ENCODE measurements at places on chromosomes 2 and 18. TPM values are rescaled to one million over a fixed set of nuclear protein-coding genes. Genes with fewer than 3 reads are reported as not detected.

DNA sequence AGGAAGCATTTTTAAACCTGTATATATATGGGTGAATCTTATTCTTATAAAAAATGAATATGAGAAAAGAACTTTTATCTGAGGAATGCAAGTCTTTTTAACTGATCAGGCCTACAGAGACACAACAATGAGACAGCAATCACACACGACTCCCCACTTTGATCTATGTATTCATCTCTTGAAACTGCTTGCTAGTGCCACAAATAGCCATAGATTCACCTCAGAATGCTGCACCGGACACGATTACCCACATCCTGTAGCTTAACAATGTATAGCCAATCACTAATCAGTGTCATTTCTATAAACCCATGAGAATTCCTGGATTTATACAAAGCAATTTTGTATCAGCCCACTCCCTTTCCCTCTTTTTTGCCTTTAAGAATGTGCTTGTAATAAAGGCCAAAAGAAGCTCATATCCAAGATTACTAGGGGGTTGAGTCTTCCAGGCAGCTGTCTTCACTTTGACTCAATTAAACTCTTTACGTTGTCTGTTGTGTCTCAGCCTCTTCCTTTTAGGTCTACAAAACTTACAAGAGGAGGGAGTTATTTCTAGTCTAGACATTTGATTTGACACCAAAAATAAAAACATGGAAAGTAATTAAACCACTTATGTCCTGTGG, 94.9 kb downstream of the MBD2 start:
- no peak for DNase-seq

NT5DC4 gene
- total RNA-seq, result not detected

DNA sequence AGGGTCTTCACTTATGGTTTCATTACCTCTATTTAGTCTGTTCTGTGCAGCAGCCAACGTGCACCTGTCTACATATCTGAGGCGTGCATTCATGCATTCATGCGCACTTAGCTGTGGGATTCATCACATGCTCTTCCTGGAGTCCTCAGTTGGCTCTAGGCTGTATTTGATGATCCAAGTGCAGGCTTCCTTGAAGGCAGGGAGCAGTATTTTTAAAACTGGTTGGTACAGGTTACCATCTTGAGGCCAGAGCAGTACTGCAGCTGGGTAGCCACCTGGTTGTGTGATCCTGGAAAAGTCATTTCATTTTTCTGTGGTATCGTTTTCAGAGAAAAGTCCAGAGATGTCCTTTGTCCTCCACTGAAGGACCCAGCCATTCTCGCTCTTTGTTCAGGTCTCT, 109.8 kb downstream of the EN1 start:
- DNase-seq, result no peak

DNA sequence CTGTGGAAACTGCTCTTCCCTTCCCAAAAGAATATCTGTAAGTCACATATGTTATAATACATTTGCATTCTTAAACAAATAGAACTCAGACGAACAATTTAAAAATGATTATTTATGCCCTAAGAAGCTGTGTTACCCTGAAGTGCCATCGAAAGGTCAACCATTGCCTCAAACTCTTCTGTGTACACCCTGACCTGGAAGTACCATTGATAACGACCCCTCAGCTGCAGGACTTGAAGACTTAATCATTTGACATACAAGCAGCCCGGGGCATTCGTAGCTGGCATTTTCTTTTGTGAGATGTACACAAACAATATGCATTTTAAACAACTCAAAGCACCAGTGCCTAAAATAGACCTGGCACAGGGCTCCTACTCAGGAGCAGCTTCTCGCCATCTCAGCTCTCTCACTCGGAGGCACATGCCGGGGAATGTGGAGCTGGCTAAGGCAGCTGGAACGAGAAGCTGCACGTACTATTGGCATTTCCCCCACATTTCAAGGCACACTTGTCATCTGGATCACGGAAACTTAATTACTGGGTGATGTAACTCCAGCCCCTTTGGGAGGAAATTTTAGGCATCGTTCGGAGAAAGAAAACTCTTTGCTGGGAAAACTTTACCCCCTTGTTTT, 170.0 kb upstream of the GALNT5 start:
- DNase-seq, result no peak

HOXD13 gene
- total RNA-seq, result not detected

GRCh38 chr18:9779630-9780029, 71.5 kb downstream of the RAB31 start:
- DNase-seq, result no peak

- DNase-seq, result no peak
Measured at GRCh38 chr18:43372773-43373172, 95.5 kb upstream of the SYT4 start.

SKOR2 gene
- not detected for total RNA-seq

DNA sequence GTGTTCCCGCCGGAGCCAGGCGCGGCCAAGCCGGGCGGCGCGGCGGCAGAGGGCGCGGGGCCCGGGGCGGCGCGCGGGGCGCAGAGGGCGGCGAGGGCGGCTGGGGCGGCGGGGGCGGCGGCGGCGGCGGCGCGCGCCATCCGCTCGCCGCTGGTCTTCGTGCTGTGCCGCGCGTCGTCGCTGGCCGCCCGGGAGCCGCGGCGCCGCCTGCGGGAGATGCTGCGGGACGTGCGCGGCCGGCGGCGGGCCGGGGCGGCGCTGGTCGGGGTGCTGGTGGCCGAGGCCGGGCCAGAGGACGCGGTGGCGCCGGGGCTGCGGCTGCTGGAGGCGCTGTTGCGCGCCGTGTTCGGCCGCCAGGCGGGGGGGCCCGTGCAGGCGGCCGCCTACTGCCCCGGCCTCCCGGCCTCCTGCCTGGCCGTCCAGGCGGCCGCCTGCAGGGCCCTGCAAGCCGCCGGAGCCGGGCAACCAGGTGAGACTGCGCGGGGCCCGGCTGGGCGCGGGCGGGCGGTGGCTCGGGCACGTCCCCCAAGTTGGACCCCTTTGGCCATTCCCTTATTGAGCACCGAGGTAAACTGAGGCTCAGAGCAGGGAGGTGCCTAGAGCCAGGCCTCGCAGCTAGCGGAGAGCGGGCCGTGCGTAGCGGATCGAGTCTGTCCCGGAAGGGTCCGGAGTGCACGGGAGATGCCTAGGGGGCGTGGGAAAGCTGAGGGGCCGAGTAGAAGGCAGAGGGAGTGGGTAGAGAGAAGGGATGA, 584 bp downstream of the C2orf72 start:
- DNase-seq, result no peak

DNA sequence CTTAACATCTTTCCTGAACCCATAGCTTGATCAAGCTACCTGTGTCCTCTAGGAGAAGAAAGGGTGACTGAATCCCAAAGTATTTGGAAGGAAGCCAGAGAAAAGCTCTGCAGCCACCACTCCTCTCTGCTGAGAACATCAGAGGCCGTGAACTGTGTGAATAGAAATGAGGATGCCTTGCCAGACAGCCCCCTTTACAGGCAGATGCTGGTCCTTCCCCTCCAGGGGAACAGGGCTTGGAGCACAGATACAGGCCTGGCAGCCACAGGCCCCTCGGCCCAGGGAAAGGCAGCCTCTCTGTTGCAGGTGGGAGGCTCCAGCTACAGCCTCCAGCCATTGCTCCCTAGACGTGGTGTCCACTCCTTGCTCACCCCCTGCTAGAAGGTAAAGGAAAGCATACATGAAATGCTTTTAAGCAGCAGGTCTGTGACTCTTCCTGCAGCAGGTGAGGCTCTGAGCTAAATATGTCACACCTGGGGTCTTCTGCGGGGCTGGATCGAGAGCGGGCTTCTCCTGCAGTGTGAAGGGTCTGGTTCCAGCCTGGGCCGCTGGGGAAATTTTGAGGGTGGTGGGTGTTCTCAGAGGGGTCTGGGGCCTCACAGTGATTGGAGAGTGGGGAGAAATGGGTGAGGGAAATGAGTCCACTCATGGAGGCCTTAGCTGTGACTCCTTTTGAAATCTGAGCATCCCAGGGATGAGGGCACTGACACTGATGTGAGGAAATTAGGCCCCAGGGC, 234.0 kb downstream of the KLHL29 start:
- DNase-seq, result no peak

RUFY4 gene
- not detected for total RNA-seq

GRCh38 chr2:135259123-135259522, 207.0 kb downstream of the RAB3GAP1 start:
- no peak for DNase-seq

TGIF1 gene
- 251 TPM for total RNA-seq

Data from kidney epithelial cell (primary cell).